ENCODE measurements at places on chromosomes 13 and 19. TPM values are rescaled to one million over a fixed set of nuclear protein-coding genes. Genes with fewer than 3 reads are reported as not detected.

Gene NR2F6
- total RNA-seq: 52.5 TPM

Gene ZNF100
- 2.4 TPM for total RNA-seq

Gene IGFL3
- total RNA-seq: not detected

Gene MAG
- total RNA-seq: 0.34 TPM

Gene TEX29
- total RNA-seq: not detected

Gene RASGRP4
- total RNA-seq: not detected

Gene CNFN
- not detected for total RNA-seq

Gene CLEC17A
- total RNA-seq: not detected

Gene KANK3
- total RNA-seq: 1.00 TPM

Gene RFPL4A
- not detected for total RNA-seq

Gene ASF1B
- 3.7 TPM for total RNA-seq

Gene SOX1
- total RNA-seq: not detected

Gene CNN1
- 0.50 TPM for total RNA-seq

Gene TFPT
- total RNA-seq: 16.7 TPM

Data from cardiac ventricle fibroblast (primary cell).